ENCODE measurements at places on chromosomes 3 and 15.

DNA sequence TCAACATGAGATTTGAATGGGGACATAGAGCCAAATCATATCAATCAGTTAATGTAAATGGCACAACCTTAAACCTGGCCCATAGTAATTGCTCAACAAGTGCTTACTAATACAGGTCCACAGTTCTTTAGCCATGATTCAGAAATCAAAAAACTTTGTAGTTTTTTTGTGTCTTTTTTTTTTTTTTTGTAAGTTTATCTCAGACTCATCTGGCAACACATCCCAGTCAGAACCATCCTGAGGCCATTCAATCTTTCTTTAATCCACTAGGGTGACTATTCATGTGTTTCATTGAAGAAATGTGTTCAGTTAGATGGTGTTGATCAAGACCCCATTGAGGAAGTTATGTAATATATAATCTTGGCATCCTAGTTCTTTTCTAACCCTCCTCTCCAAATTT is 65.4 kb downstream of the ABI3BP start:
- peak; percentile 31 for DNase-seq

GRCh38 chr3:67030785-67031740 is 33.0 kb downstream of the KBTBD8 start:
- DNase-seq: no peak

- DNase-seq: peak; percentile 33
These were observed 90.6 kb downstream of the LIPC start for GRCh38 chr15:58522391-58522790.

GRCh38 chr3:131401978-131402377 is 20.4 kb downstream of the NUDT16 start:
- no peak for DNase-seq

Measured in foreskin keratinocyte (primary cell).